Pons (tissue), 1 donor: ENCODE measurements at places on chromosomes 12 and 14.

DNA sequence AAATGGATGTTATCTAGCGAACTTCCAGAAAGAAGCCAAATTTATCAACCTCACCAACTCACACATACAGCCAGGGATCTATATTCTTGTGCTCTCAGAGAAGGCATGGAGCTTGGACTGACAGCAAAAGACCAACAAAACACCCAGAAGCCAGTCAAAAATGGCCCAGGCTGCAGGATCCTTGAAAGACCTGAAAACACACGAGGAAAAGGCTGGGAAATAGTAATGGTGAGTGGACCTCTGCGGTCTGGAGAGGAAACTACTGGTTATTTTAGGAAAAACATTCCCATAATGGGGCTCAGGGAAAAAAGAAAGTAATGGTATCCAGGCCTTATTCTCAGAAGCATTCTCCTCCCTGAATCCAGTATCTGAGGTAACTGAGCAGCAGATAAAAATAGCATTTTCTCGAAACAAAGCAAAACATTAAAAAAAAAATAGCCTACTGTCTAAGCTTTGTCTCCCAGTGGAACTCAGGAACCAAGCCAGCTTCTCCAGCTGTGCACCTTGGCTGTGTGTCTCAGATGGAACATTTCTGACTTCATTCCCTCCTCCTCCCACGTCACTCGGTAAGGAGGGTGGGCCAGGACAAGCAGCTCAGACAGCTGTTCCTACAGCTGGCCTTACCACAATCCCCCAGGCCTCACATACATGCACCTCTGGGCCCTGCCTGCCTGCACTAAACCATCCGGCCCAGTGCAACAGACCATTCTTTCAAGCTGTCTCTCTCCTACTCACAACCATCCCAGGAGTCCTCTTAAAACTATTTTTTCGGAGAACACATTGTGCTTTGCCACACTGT lies 249.9 kb downstream of the DAD1 start:
- DNase-seq, result peak; percentile 71

DNA sequence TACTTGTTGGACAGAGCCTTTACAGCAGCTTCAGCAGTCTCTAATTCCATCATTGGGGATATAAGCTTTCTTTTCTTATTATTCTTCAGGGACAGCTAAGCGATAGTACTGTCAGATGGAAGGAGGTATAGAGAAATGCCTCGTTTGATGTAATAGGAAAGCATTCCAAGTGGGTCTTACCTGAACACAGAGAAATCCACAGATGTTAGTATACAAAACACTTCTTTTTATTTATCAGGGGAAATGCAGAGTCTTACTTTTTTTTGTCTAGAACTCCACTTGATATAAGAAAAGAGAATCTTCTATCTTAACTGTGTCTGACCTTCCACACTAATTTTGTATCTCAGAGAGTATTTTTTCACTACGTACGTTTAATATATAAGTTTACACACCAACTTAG lies 1.9 kb downstream of the SYT1 start:
- DNase-seq, result no peak

DNA sequence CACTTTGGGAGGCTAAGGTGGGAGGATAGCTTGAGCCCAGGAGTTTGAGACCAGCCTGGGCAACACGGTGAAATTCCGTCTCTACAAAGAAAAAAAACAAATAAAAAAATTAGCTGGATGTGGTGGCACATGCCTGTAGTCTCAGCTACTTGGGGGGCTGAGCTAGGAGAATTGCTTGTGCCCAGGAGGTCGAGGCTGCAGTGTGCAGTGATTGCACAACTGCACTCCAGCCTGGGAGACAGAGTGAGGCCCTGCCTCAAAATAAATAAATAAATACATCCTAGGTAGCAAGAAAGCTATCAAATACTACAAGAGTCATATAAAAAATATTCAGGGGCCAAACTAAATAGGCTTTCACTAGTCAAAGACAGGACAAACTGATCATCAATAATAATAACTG lies 6.2 kb downstream of the KLHL28 start:
- DNase-seq, result no peak

DNA sequence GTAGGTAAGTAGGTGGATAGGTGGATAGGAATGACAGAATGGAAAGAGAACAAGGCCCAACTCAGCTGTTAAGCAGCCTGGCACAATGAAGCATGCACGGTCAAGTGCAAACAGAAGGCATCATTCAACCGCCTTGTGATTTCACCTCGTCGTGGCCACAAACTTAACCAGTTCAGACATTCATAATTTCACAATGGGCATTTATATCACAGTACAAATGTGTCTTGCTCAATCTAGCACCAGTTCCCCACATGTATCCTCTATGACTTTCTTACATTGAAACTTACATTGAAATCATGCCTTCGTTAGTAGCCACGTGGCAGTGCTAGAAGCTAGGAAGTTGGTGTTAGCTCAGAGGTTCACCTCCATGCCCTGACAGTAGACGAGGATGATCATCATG lies 207.5 kb downstream of the ETV6 start:
- no peak for DNase-seq

- no peak for DNase-seq
Measured at GRCh38 chr12:65016881-65017650, 104.0 kb downstream of the WIF1 start.

- DNase-seq, result no peak
Measured at GRCh38 chr14:104331871-104332605, 193.7 kb downstream of the KIF26A start.

DNA sequence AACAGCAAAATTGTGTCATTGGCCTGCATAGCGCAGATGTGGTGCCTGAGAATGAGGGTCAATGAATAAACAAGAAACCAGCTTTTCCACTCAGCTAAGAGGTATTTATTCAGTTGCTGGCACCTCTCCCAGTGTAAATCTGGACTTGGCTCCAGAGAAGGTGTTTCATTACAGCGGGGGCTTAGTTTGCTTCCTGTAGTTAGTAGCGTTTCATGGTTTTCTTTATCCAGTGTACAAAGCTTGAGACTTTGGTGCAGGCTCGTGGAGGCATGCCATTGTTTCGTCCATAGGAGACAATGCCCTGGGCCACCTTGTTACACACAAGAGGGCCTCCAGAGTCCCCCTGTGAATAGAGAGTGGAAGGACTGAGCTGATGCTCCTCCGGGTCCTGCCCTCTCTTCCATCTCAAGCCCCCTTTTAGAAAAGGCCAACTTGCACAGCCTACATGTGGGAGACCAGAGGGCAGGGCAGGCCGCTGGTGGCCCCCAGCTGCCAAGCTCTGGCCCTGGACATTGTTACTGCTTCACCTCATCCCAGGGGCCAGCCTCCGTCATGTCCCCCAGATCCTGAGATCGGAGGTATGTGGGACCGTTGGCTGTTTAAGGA lies 3.0 kb downstream of the GZMB start:
- DNase-seq, result no peak

- DNase-seq, result no peak
Measured at GRCh38 chr14:95077345-95077744, 80.0 kb downstream of the DICER1 start.

DNA sequence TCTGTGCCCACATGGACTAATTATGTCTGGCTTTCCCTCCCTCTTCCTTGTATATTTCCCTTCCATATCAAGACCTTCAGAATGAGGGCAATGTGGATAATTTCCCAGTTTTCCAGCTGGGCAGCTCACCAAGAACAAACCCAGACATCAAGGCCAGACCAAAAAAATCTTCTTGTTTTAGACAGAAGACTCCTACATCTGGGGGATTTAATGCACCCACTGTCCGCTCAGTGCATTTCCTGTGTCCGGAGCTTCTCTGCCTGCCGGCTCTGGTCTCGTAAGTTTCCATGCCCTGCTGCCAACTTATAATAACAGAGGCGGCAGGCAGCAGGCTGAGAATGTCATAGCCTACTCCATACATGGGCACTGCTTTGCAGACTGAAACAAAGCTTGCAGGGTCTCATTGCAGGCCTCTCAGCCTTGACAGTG lies 207.2 kb upstream of the BCL2L14 start:
- DNase-seq, result peak; percentile 57

GRCh38 chr14:23454445-23454856 lies 15.1 kb upstream of the NGDN start:
- DNase-seq, result no peak

GRCh38 chr14:33899723-33900341 lies 51.0 kb downstream of the EGLN3 start:
- DNase-seq, result no peak

- DNase-seq, result no peak
Measured at GRCh38 chr12:25714198-25714984, 161.3 kb upstream of the LMNTD1 start.

GRCh38 chr14:66530526-66530925 lies 22.6 kb downstream of the GPHN start:
- DNase-seq, result no peak

GRCh38 chr12:68831751-68832503 lies 23.9 kb downstream of the MDM2 start:
- no peak for DNase-seq

- DNase-seq, result no peak
Measured at GRCh38 chr14:53947094-53947445, 9.6 kb downstream of the BMP4 start.

- DNase-seq, result peak; percentile 76
Measured at GRCh38 chr14:91889477-91890211, 22.3 kb upstream of the TC2N start.

DNA sequence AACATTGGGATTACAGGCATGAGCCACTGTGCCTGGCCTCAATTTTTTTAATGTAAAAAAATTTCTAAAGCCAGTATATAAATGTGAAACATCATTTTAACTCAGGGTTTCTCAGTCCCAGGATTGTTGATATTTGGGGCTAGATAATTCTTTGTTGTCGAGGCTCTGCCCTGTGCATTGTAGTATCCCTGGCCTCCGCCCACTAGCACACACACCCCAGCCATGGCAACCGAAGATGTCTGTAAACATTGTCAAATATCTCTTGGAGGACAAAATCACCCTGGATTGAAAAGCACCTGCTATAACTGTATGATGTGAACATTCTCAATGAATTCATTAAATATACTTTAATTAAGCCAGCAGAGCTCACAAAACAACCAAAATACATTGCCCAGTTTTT lies 8.4 kb upstream of the CIT start:
- no peak for DNase-seq

DNA sequence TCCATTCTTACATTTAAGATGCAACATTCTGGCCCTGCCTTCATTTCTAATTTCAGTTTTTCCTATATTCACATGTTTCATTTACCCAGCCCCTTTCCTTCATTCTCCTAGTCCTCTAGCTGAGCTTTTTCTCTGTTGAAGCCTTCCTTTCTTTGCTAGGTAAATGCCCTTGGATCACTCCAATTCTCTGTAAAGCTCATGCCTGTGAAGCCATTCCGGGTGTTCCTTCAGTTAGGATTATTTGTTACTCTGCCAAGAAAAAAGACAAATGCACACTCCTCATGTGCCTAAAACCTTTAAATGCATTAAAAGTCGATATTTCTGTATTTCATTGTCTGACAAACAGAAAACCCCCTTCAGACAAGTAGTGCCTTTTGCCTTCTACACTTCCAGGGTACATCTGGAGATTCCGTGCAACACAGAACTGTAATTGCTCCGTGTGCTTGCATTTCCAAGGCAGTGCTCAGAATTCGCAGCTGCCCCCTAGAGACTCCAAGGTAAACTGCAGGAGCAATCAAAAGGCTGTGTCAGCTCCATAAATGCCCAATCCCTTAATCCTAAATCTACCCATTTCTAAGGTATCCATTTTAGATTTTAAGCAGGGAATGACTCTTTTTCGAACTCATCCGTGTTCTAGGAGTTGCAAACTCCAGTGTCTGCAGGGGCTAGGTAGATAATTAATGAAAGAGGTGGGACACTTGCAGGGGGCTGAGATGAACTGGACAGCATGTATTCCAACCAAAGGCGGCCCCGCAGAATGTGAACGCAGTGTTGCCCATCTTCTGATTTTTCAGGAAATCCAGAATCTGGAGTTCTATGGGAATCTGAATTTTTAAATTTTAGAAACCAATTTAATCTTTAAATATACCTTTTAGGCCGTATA lies 320.2 kb downstream of the GRIN2B start:
- peak; percentile 69 for DNase-seq

DNA sequence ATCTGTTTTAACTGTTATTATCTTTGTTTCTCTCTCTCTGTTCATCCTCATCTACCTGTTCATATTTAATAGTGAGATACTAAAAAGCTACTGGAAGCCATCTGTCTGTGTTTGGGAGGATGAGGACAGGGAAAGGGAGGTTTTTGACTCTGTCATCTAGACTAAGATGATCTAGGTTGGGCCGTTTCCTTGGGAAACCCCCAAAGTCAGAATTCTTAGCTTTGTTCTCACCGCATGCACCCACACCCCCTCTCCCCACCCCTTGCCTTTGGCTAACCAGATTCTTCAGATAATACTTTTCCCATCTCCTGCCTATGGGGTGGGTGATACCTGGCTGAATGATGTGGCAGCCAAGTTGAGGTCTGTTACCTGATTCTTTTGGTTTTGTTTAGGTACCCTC lies 73.0 kb downstream of the PRICKLE1 start:
- DNase-seq, result no peak

DNA sequence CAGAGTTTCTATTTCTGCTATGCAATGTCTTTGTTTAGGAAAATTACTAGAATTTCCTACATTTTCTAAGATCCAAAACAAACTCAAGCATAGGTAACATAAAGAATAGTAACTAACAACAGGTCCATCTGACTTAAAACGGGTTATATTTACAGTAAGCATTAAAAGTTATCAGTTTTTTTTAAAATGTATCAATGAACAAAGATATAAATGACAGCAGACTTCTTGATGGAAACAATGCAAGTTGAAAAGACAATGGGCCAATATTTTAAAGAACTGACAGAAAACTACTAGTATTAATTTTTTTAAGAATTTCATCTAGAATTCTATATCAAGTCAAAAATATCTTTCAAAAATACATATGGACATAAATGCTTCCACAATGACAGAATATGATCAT lies 367.1 kb upstream of the MGAT4C start:
- no peak for DNase-seq

DNA sequence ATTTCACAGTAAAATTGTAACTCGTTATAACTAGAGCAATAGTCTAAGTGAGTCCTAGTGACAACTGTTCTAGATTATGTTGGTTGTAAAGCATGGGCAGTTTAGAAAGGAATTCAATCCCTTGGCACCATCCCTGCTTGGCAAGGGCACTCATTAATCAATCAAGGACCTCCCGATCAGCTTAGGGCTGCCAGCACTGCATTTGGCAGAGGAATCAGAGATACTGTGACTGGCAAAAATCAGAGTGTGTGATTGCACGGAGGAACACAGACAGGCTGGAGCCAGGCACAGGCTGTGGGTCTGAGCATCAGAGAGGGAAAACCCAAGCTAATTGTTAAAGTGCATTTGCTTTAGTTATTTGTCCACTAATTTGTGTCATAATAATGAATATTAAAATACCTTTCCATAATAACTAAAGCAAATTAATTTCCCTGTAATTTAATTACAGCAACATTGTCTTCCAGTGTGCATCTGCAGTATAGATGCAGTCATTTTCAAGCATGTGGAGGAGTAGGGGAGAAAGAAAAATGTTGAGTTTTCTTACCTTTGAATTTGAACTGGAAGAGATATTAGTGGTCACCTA lies 3.2 kb upstream of the EGLN3 start:
- no peak for DNase-seq
